ENCODE measurements at places on chromosomes 7 and 10. TPM values are rescaled to one million over a fixed set of nuclear protein-coding genes. Genes with fewer than 3 reads are reported as not detected.

- H3K36me3 ChIP-seq = no peaks in the 10 kb centered on the region
- no peaks in the 10 kb centered on the region for H3K27me3 ChIP-seq
- no peak overlapping the region for H3K27ac ChIP-seq
- no peak overlapping the region for H3K4me3 ChIP-seq
- H3K4me1 ChIP-seq = no peaks in the 10 kb centered on the region
These were observed 38.3 kb downstream of the LYZL2 start for GRCh38 chr10:30591249-30591670.

The CPN1 gene
- not detected for total RNA-seq

The MNX1 gene
- 0.33 TPM for total RNA-seq

DNA sequence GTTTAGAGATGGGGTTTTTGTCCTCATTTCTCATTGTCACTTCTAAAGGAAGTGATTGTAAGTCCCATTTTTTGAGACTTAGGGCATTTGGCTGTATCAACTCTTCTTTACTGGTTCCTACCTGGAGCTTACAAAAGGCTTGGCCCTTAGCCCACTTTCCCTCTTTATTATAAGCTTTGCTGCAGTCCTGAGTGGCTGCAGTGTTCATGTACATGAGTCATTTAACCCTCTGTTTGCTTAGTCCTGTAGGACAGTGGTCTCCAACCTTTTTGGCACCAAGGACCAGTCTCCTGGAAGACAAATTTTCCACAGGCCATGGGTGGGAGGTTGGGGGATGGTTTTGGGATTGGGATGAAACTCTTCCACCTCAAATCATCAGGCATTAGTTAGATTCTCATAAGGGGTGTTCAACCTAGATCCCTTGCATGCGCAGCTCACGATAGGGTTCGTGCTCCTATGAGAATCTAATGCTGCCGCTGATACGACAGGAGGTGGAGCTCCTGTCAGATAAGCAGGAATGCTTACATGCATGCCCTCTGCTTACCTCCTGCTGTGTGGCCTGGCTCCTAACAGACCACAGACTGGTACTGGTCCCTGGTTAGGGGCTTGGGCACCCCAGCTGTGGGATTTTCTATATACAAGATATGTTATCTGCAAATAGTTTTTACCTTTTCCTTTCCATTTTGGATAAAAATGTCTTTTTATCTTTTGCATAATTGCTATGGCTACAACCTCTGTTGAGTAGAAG lies 99.7 kb downstream of the CCSER2 start:
- H3K27me3 ChIP-seq = no peaks in the 10 kb centered on the region
- no peak for DNase-seq
- H3K4me1 ChIP-seq = peaks cover 18% of the 10 kb centered on the region
- H3K27ac ChIP-seq = no peak overlapping the region
- H3K36me3 ChIP-seq = no peaks in the 10 kb centered on the region

All from PC-9 (cell line).